ENCODE measurements at places on chromosomes 4 and X.

DNA sequence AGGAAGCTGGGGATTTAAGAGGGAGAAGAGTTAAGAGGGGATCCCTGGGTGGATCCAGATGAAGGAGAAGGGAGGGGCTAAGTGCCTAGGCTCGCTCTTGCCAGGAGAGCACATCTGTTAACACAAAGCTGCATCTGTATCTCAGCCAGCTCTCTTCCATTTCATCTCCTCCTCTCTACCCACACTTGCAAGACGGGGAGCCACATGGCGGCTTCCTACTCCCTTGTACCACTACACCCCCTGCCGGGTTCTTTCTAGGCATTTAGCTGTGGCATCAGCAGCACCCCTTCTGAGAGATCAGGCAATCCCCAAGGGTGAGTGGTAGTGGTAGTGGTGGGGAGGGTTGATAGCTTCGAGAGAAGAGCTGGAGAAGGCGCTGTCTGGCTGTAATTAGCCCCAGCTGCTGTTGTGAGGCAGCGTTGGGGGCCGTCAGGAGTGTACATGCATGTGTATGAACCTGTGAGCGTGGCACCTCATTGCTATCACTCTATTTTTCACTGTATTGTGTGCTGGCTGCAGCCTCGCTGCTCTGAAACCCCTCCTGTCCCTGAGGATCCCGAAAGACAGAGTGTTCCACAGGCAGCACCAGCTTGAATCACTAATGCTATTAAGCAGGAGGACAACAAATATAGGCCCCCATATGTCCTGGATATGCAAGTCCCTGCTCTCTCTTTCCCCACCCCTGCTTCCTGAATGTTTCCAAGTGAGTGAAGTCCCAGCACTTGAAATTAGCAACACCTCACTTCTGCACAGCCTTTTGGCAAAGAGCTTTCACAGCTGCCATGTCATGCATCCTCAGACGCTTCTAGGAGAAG, 73.7 kb downstream of the RTL9 start:
- no peak for DNase-seq

GRCh38 chr4:186266729-186267456, 904 bp downstream of the F11 start:
- DNase-seq, result no peak

DNA sequence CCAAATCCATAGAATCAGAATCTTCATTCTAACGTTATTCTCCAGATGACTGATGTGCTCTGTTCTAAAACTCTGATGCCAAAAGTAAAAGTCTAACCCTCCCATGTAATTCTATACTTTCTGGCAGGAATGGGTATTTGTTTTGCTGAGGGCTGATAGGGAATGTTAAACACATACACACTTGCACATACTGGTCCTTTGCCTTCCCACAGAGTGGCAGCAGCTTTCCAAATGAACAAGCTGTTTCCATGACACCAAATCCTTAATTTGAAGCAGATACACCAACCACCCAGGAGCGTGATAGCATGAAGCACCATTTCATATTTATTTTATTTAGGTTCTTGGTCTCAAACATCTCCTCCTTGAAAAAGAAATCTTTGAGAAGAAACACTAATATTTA, 155.5 kb upstream of the PRDX4 start:
- no peak for DNase-seq

DNA sequence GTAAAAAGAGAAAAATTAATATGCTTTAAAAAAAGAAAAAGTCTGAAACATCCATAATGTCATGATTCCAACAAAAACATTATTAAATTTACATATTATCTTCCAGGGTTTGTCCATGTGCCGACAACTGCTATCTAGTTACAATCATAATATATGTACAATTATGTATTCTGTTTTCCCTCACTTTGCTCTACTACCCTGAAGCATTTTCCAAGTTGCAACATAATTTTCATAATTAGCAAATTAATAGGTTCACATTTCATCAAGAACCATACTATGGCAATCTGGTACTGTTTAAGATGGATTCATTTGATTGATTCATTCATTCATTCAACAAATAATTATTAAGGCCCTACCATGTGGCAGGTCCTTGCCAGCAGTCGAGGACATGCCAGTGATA, 128.9 kb upstream of the LEF1 start:
- DNase-seq, result no peak

DNA sequence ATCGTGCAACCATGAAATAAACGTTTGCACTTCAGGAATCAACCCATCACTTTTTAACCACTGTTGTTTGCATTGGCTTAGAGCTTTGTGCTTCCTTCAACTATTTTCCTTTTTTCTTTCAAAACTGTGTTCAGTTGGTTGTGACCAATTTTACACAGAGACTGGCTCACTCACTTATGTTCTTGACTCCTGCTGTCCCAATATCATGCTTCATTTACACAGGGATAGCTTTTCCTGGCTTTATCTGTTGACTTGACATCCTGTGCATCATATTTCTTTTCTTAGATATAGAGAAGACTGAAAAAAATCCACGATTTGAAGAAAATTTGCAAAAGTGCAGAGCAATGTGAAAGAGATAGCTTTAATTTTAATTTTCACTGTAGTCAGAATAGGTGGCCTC, 38.8 kb downstream of the REPS2 start:
- no peak for DNase-seq

- DNase-seq, result no peak
Observed at GRCh38 chr4:86272669-86273068, 87.2 kb downstream of the MAPK10 start.

- peak; percentile 21 for DNase-seq
Observed at GRCh38 chrX:151680805-151681204, 14.5 kb upstream of the PRRG3 start.

DNA sequence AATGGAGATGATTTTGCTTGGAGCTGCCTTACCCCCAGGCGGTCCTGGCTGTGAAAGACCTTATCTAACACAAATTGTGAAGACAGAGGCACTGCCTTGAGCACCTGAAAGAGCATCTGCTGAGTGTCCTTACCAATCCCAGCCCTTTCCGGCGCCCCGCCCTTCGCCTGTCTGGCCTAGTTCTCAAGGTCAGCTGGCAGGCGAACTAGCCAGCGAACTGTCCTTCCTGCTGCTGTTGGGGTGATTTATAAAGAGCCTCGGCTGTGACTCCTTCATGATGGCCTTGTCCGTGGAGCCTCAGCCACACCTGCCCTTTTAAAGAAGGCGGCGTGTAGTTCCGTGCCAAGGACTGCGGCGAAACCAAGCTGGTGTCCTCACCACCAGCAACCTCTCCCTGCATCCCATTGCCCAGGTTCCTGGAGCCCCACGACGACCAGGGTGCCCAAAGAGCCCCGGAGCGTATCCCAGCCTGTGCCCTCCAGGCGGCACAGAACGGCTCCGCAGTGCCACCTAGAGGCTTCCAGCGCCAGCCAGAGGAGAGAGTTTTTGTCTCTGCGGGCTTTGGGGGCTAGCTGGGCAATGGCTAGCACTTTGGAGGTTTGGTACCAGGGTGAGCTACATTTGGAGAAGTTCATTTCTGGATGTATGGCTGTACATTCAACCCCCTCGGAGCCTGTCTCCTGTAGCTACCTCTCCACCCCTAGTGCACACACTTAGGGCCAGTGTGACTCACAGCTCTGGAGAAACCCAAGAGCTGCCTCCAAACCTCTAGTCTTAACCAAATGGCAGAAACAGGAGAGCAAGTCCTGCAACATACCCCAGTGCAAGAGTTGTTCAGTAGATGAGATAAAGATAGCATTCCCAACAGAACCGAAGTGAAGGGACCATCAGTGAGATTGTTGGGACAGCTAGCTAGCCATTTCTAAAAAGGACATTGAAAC, 36.8 kb upstream of the VMA21 start:
- DNase-seq, result peak; percentile 79

DNA sequence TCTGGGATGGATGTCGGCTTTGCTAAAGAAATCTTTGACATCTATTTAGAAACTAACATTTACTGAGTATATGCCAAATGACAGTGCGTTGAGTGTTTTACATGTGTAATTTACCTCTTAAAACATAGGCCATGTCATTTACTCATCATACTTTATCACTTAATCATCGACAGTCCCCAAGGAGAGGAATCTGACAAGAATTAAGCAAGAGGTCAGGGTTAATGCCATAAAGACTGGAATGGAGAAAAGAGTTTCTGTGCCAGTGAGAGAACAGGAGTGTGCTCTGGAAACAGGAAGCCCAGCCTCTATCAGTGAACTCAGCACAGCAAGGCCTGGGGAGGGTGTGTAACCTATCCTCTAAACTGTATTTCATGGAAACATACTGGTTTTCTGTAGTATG, 28.0 kb upstream of the AMOT start:
- DNase-seq, result no peak

- DNase-seq, result no peak
Observed at GRCh38 chr4:101160792-101161592, 186.3 kb downstream of the PPP3CA start.

DNA sequence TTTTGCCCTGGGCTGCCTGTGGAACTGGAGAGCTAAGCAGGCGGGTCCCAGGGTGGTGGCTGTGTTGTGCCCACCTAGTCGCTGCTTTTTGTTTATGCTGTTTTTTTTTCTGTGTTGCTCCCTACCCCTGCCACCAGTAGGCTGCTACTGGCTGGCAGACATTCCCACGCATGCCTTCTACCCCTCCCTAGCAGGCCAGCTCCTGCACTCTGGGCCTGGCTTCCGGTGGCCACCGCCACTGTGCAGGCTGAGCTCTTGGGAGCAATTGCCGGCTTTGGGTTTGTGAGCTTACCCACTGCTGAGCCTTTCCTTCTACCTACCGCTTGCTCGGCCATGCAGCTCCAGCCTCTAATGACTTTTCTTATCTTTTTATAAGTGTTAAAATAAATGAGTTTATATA, 57.6 kb downstream of the RBM46 start:
- no peak for DNase-seq

DNA sequence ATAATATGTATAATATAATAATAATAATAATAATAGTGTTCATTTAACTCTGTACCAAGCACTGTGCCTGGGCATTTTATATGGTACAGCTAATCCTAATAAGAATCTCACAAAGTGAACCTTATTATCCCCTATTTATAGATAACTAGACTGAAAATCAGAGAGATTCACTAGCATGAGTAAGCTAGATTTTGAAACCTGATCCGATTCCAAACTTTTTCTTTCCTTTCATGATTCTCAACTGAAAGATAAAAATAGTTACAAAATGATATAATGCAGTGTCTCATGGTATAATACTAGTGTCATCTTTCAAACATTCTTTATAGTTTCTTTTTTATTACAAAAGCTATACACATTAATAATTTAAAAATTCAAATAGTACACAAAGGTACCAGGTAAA, 55.9 kb upstream of the RNF128 start:
- DNase-seq, result no peak

DNA sequence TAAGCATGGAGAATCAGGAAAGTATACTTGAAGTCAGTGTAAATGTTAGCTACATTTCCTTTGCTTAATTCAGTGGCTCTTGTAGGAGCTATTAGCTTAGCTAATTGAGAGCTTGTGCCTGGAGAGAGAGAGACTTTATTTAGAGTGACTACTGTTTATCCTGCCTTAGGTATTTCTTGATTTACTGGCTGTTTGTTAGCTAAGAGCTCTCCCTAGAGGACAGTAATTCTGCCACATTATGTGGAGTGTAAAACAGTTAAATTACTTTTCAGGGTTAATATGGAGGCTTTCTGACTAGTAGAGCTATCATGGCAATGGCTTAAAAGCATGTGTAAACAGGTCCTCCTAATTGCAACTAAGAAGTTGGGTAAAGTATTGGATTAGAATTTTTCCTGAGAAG, 306.5 kb upstream of the TECRL start:
- no peak for DNase-seq

DNA sequence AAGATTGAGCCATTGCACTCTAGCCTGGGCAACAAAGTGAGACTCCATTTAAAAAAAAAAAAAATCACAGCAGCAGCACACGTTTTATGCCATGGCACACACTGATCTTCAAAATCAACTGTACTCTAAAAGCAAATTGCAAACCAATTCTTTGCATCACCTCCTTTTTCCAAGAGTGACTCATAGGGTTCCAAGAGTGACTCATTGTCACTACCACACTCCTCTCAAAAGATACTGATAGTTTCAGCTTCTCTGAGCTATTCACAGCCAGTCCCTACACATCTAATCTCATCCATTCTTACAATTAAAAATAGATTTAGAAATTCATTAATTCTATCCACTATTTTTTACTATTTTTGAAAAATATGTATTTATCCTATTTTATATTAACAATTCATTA, 1494.9 kb upstream of the AGA start:
- DNase-seq, result no peak

DNA sequence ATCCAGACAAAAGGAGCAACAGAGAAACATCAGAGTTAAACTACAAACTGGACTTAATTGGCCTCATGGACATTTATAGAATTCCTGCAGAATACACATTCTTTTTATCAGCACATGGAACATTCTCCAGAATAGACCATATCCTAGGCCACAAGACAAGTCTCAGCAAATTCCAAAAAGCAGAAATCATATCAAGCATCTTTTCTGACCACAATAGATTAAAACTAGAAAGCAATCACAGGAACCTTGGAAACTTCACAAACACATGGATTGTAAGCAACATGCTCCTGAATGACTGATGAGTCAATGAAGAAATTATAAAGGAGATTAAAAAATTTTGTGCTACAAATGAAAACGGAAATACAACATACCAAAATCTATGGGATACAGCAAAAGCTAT, 526.7 kb downstream of the PCDH7 start:
- no peak for DNase-seq

- no peak for DNase-seq
Observed at GRCh38 chrX:13888284-13888683, 71.4 kb upstream of the GPM6B start.

DNA sequence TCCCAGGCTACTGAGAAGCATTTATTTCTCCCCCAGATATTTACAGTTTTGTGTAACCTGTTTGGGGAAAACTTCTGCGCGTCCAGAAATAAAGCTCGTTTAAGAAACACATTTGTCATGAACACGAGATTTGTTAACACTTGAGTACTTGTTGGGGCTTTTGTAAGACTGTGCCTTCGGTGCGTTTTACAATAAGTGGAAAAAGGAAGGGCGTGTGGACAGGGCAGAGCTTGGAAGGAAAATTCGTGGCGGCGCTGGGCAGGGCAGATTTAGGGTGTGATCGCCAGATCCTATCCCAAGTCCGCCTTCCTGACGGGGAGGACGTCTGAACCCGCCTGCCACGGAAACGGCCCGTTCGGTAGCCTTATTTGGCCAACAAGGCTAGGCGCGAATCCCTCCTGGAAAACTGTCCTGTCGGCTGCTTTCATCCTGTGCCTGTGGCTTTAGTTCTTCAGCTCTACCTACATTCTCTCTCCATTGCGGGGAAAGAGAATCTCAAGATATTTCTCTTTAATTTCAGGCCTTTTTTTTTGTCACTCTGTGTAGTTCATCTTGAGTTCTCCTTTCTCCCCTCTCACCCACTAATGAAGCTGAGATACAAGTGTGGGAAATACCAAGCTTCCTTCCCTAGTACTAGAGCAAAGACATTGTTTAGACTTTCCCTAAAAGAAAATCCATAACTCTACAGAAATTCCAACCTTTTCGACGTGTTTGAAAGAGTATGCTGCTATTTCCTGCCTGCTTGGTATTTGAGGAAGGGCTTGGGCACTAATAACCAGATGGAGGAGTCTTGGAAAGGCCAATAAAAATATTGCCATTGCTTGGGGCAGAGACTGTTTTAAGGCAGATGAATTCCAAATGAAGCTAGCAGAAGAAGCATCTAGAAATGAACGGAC, 982 bp downstream of the PDLIM5 start:
- peak; percentile 54 for DNase-seq

GRCh38 chr4:26907731-26908599, 47.3 kb downstream of the STIM2 start:
- no peak for DNase-seq

- DNase-seq, result no peak
Observed at GRCh38 chr4:84681486-84682274, 98.8 kb downstream of the CDS1 start.

- DNase-seq, result no peak
Observed at GRCh38 chr4:129822701-129823100, 726.7 kb downstream of the C4orf33 start.
